Neural crest cell (in vitro differentiated cells): ENCODE measurements at places on chromosomes 12 and 14.

- no peak for DNase-seq
Observed at GRCh38 chr14:61491876-61492434, 170.6 kb downstream of the PRKCH start.

DNA sequence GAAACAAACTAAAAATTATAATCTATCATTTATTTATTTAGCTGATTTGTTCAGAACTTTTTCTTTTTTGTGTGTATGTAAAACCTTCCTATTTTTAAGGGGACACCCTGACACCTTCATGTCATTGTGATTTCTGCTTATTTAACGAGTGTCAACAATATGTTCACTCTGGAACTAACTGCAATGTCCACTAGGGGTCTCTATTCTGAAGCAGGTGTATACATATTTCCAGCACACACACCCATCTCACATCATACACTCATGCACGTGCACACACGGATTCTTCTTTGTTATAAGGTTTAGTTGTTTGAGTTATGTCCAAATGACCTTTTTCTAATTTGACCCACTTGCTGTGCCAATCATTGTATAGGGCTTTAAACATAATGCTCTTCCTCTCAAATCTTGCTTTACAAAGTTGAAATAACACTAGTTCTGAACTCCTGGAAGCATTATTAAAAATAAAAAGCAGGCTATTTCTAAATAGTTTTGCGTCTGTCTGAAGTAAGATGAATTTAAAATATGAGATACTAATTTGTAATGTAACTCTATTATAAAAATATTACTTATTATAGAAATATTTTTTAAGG, 15.5 kb downstream of the E2F7 start:
- no peak for DNase-seq

- DNase-seq, result no peak
Observed at GRCh38 chr12:43112101-43112920, 439.7 kb downstream of the ADAMTS20 start.

- DNase-seq, result no peak
Observed at GRCh38 chr12:6854036-6854435, 2.1 kb downstream of the USP5 start.

DNA sequence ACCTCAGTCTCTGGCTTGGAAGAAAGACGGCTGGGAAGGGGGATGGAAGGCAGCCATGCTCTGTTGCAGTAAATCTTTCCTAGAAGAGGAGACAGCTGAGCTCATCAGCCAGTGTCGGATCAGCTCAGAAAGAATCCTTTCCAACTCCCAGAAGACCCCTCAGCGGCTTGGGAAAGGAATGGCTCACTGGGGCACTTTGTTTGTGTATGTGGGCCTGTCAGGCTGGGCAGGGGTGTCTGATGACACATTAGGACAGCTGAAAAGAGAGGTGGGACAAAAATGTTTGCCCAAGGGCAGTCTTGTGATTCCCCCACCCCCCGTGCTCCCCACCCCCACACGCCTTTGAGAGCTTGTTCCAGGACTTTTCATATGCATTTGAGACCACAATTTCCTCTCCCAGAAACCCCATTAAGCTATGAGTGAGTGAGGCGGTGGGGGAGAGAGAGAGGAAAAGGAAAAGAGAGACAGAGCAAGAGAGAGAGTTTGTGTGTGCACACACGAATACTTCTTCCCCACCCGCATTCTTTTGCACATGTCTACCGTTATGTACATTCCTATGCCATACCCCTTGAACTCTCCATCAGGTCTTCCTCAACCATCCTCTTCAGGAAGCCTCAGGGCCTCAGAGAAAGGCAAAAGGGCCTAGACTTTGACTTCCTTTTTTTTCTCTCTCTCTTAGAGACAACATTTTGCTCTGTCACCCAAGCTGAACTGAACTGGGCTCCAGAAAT, 198.9 kb downstream of the ZFP36L1 start:
- DNase-seq, result no peak

DNA sequence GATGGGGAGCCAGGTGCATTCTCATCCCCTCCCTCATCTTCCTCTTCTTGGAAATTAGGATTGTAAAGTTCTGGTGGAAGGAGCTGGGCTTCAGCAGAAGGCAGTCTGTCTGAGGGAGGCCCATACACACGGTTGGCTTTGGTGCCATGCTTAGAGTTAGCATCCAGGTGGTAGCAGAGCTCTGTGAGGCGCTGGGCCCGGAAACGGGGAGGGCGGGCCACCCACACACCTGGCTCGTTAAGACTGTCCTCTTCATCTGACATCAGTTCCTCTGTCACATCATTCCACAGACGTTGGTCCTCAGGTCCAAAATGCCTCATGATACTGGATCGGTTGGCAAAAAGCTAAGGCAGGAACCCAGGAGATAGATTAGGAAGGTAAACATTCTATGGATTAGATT, 4.9 kb upstream of the AJUBA start:
- DNase-seq, result no peak

DNA sequence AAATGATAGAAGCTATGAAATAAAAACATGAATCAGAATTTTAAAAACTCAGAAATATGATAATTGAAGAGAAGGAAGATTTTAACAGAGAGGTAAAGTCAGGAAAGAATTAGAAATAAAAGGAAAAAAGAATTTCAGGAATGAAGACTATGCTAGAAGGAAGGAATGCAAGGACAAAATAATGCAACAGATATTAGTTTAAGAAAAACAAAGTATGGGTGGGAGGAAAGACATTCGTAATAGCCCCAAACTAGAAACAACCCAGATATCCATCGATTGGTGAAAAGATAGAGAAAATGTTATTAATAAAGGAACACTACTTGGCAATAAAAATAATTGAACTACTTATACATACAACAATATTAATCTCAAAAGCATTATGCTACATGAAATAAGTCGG, 129.6 kb downstream of the AKAP6 start:
- no peak for DNase-seq

DNA sequence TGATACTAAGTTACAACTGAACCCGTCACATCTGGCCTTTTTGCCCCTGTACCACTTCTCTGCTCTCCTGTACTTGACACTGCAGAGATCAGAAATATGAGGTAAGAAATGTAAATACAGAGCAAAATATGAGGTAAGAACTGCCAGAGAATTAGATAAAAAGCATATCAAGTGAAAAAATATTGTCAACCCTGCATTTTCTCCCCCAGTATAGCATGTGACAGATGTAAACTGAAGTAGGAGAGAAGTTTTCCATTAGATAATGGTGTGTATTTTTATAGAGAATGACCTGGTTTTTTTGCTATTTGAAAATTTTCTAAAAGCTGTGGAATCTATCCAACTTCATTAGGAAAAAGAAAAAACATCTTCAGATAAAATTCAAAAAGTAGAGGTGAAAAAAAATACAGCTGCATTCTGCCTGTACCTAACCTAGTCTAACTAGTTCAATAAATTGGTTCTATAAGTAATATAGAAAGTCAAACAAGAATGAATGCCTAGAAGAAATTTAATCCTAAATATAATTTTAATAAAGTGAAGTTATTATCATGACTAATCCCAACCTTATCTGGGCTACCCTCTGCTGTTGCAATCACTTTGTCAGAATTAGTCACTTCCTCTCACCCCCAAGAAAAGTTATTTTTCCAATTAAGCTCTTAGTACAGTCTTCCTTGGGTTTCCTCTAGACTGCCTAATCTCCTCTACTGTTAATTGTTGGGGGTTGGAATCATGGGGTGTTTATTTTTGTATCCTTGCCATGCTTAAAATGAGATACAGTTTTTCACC, 210.0 kb downstream of the RASSF9 start:
- no peak for DNase-seq

DNA sequence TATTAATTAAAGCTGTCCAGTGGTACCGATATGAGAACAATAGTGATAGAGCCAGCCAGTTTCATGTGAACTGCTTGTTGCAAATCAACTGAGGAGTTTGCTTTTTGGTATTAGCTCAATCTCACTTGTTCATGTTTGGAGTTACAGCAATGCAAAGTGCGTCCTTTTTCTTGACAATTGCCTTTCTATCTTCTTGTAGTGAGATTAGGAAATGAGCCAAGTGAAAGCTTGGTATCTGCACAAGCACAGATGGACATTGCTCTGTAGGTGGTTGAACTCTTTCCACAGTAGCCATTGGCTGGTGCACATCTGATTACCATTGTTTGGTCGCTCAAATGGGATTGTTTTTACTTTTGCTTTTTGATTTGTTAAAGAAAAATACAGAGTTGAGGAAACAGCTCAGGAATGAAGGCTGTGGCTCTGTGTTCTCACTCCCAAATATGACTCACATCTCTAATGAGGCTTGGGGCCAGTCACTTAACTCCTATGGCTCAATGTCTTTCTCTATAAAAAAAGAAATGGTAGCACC, 241.4 kb downstream of the BMP4 start:
- DNase-seq, result no peak

DNA sequence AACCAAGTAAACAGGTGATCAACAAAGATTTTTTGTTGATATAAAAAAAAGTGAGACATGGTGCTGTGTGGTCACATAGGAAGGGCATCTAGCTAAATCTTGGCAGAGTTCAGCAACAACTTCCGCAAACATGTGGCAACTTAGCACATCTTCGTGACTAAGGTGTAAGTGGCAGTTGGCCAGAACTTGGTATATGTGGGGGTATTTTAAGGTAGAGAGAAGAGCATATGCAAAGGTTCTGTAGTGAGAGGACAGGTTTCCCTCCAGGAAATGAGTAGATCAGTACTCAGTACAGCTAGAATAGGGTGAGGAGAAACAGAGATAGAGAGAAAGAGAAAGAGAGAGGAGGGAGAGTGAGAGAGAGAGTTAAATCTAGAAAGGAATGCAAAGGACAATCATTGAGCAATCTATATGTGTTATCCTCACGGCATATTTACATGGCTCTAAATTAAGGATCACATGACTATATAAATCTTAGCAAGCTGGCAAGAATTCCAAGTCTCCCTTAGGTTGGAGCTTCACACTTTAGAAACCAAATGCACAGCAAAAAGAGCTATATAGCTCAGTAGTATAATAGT, 227.7 kb upstream of the HMGA2 start:
- DNase-seq, result no peak

DNA sequence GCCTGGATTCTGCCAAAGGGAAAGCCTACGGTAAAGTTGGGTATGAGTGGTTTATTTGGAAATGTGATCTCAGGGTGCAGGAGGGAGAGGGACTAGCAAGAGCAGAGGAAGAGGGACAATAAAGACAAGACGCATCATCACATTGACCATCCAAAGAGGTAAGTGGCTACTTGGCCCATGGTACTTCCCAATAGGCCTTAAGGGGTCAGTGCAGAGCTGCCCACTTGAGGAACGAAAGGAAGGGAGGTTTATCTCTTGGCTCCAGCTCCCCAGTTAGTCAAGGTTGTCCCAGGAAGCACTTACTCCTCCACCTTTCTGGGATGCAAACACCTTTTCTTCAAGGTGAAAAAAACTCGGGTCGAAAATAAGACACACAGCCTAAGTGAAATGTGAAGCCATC, 323.9 kb downstream of the TMEM132D start:
- DNase-seq, result no peak

- no peak for DNase-seq
Observed at GRCh38 chr14:90019824-90020523, 41.8 kb upstream of the KCNK13 start.

DNA sequence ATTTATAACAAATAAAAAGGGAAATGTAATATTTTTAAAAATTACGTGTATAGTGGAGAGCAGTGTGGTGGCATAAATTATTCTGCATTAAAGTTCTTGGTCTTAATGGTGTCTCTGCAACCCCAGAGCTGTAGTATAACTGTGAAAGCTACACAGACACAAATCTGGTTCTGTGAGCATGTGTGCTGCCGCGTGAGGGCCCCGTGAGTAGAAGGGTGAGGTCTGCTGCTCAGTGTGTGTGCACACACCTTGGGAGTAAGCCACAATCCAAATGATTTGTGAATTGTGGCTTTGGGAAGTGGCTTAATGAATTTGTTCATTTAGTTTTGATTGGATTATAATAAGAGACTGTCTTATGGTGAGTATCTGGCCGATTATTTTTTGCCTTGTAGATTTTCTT, 16.8 kb downstream of the PELI2 start:
- no peak for DNase-seq

DNA sequence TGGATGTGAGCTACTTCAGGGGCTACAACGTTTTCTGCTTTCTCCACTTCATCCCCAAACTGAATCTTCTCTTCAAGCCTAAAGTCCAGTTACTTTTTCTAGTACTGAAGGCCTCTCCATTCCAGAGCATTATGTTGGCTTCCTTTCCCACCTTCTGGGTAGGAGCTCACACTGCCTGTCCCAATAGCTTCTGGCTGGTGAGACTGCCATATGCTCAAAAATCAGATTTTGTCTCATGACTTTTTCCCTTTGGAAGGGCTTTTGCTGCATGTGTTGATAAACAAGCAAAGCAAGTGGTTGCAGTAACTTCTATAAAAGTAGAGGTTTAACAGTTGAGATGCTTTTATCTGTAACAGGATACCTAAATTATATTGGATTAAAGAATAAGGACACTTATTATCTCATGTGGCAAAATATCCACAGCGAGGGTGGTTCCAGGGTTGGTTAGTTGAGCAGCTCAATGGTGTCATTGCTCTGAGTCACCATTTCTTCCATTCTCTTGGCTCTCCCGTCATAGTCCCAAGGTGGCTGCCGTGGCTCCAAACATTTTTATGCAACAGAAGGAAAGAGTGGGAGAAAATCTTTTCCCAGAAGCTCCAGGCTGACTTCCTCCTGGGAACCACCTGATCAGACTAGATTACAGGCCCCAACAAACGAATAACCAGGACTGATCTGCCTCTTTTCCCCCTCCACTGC, 15.1 kb upstream of the PPFIBP1 start:
- no peak for DNase-seq

GRCh38 chr12:79689477-79690141, 1.2 kb downstream of the PAWR start:
- DNase-seq, result peak; percentile 36

DNA sequence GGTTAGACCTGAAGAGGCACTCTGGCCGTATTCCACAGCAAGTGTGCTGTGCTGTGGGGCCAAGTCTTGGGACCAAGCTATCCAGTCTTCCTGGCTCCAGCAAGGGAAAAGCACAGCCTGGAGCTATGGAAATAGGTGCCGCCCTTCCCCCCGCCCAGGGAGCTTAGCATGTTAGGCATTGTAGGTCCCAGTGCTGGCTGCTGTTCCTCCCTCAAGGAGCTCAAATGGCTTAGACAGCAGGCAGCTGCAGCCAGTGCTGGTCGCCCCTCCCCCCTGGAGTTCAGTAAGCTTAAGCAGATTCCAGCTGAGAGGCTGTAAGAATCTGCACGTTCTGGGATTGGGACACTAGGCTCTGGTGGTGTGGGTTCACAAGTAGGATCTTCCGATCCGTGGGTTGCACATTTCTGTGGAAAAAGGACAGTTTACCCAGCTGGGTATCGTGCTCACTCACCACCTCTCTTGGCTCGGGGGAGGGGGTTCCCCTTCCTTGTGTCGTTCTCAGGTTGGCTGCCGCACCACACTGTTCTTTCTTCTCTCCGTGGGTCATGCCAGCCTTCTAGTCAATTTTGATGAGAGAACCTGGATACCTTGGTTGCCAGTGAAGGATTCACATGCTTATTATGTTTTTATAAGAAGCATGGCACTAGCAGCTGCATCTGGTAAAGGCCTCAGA, 127.3 kb downstream of the CNTN1 start:
- peak; percentile 17 for DNase-seq

- no peak for DNase-seq
Observed at GRCh38 chr12:57694459-57695019, 607 bp downstream of the OS9 start.
